NCI-H524 (cell line): ENCODE measurements at places on chromosomes 3 and 15.

GRCh38 chr3:46942076-46942475 is 34.5 kb downstream of the CCDC12 start:
- DNase-seq = no peak

GRCh38 chr15:49734831-49735508 is 114.1 kb downstream of the DTWD1 start:
- DNase-seq = peak; percentile 98

DNA sequence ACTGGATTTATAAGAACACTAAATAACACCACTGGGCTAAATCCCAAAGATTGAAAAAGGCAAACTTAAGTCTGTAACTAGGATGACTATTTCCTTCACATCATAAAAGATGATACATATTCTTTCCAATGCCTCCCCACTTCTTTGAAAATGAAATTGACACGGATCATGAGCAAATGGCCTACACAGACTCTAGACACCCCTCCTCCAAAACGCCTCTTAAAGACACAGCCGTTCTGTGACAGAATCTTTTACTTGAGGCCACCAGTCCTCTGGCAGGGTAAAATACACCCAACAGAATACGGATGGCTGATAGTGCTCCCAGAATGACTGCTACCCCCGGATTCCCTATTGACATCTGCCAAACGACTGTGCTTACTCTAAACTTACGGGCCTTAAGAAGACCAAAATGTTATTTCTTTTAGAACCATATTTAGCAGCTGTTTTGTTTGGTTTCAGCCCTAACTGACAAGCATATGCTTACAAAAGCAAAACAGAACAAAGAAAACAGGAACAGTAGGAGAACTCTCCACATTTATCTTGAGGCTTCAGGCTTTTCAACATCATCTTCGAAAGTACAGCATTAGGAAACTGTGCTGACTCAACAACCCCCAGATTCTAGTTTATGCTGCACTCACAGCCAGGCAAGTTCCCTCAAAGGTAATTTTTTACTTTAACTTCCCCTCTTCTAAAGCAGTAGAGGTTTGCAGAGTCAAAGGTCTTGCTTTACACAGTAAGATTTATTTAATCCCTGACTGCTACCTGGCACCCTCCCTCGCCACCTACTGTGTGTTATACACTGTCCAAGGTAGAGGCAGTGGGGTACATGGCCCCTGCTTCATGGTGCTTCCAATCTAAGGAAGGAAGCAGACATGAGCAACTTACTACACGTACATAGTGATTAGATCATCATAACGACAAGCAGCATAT is 84.3 kb downstream of the TNIK start:
- peak; percentile 28 for DNase-seq

- DNase-seq = peak; percentile 39
Observed at GRCh38 chr3:188179006-188179966, 25.3 kb downstream of the LPP start.

- DNase-seq = no peak
Observed at GRCh38 chr15:73686781-73687256, 2.6 kb downstream of the CD276 start.

- DNase-seq = no peak
Observed at GRCh38 chr15:79689030-79689429, 207.8 kb downstream of the MTHFS start.

GRCh38 chr3:126061301-126062032 is 22.5 kb downstream of the SLC41A3 start:
- no peak for DNase-seq

DNA sequence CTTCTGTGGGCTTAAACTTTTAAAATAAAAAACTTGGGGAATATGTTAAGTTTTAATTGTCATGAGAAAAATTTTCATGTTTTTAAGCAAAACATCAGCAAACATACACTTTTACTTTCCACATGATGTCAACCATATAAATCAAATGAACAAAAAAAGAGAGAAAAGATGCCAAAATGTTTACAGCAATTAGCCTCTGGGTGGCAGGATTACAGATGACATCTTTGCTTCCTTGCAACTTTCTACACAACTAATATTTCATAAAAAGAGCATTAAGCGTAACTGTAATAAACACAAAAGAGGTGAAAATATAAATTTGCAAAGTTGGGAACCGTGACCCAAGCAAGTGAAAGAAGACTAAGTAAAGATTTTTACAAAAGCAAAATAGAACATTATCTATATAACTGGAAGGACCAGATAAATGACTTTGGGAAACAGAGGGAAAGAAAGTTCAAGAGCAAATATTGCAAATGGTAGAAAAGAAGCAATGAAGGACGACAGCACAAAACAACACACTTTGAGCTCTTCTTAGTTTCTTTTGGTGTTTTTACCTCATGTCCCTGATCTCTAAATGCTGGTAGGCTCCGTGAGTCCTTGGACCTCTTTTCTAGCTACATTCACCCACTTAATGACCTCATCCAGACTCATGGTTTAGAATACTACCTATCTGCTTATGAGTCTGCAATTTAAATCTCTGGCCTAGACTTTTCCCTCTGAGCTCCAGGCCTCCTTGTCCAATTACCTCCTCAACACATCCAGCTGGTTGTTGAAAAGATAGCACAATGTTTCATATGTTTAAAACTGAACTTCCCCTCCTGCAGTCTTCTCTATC is 9.4 kb downstream of the TP53BP1 start:
- DNase-seq = peak; percentile 9

- peak; percentile 74 for DNase-seq
Observed at GRCh38 chr3:10299679-10300078, 6.9 kb upstream of the GHRL start.

GRCh38 chr15:61275901-61276300 is 46.8 kb upstream of the RORA start:
- DNase-seq = peak; percentile 96

- no peak for DNase-seq
Observed at GRCh38 chr15:100558771-100559254, 30.1 kb upstream of the CERS3 start.

DNA sequence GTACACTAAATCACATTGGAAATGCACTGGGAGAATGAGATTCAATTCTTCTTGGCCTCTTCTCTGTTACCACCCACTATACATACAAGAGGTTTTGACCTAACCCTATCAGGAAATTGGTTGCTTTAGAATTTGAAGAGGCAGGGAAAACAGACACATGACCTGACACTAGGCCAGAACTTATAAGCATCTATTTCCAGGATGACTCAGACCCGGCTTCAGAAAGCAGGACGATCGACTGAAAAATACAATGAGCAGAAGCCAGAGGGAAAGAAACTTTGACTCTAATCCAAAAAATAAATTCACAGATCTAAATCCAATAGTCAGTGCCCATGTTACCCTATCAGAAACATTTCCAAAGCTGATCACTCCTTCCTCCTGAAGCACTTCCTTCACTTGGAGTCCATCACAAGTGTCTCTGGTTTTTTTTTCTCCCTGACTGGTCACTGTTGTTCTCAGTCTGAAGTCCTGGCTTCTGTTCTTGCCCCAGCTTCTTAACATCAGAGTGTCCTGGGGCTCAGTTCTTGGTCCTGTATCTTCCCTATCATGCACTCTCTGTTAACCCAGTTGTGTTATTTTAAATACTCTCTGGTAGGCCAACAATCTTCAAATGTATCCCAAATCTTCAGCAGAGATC is 133.6 kb downstream of the P2RY1 start:
- no peak for DNase-seq

GRCh38 chr3:30779686-30780287 is 114.7 kb downstream of the GADL1 start:
- peak; percentile 13 for DNase-seq

- DNase-seq = no peak
Observed at GRCh38 chr3:111863942-111864694, 5.1 kb downstream of the PHLDB2 start.

DNA sequence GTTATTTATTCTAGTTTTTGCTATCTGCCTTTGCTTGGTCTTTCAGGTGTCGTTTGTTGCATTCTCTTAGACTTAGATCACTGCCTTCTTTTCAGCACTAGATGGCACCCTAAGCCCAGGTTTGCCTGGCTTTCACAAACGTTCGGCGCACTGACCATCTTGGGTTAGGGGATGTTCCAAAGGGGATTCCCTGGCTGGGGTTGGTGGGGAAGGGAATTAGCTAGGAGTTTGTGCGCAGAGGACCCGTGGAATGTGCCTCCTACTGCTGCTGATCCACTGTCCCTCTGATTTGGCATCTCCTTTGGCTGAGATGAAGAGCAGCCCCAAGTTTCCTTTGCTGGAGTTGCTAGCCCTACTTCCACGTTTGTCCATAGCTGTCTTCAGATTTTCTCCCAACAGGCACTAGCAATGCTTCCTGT is 33.9 kb downstream of the PFN2 start:
- peak; percentile 6 for DNase-seq

DNA sequence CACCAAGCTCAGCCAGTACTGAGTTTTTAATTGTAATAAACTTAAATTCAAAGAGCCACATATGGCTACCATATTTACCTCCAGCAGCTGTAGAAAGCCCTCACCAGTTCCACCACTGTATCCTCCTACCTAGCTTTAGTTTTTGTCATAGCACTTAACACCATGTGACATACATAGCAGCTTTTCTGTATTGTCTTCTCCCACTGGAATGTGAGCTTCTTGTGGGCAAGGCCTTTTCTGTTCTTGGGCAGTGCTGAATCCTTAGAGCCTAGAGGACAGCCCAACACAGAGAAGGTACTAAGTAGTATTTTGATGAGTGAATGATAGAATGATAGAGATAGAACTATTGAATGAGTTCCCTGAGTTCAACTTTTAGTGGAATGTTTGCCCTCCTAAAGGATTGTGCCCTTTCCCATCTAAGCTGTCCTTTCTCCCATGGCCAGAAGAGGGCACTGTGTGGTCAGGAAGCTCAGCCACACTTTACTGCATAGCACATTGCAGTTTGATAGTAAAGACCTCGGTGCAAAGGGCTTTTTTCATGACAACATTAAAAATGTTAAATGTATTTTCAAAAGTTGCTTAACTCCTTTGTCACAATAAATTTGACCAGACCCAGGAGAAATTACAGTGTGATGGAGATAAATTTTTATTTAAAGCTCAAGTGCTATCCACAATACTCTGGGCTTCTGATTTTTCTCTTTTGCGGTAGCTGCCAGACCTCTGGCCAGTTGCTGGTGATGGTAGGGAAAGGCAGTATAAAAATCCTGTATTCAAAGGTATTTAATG is 115.8 kb downstream of the GHSR start:
- peak; percentile 67 for DNase-seq

GRCh38 chr3:133924041-133924440 is 28.4 kb upstream of the RAB6B start:
- DNase-seq = no peak

DNA sequence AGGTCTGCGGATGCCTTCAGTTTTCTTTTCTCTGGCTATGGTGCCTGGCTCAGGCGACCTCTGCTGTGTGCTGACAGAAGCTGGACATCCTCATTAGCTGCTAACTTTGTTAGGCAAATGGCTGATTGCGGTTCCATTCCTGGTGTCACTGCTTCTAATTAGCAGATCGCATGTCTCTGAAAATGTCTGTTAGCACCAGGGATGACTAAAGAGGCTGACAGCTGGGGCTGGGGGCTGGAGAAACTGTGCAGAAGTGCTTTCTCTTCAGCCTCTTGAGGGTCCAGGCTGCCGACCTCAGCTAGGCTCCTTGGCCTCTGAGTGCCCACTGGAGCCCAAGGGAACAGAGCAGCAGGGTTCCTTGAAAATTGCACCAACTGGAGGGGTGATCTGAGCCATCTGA is 39.3 kb downstream of the CHCHD6 start:
- peak; percentile 50 for DNase-seq

- no peak for DNase-seq
Observed at GRCh38 chr15:89674526-89674925, 4.6 kb downstream of the PLIN1 start.

DNA sequence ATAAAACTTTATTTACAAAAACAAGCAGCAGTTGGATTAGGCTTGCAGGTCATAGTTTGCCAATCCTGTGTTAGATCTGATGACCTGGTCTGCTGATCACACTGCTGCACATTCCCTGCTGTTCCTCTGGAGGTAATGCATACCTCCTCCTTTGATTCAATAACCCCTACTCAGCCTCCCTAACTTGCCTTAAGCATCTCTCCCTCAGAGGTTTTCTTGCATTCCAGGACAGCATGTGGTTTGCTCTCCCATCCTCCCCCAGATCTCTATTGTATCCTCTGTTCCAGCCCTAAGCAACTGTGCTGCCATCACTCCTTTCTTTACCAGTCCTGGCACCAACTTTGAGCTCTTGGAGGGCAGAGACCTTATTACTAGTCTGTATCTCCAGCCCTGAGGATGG is 63.4 kb downstream of the CACNA2D3 start:
- no peak for DNase-seq

GRCh38 chr15:58381697-58382096 is 50.1 kb upstream of the LIPC start:
- no peak for DNase-seq

DNA sequence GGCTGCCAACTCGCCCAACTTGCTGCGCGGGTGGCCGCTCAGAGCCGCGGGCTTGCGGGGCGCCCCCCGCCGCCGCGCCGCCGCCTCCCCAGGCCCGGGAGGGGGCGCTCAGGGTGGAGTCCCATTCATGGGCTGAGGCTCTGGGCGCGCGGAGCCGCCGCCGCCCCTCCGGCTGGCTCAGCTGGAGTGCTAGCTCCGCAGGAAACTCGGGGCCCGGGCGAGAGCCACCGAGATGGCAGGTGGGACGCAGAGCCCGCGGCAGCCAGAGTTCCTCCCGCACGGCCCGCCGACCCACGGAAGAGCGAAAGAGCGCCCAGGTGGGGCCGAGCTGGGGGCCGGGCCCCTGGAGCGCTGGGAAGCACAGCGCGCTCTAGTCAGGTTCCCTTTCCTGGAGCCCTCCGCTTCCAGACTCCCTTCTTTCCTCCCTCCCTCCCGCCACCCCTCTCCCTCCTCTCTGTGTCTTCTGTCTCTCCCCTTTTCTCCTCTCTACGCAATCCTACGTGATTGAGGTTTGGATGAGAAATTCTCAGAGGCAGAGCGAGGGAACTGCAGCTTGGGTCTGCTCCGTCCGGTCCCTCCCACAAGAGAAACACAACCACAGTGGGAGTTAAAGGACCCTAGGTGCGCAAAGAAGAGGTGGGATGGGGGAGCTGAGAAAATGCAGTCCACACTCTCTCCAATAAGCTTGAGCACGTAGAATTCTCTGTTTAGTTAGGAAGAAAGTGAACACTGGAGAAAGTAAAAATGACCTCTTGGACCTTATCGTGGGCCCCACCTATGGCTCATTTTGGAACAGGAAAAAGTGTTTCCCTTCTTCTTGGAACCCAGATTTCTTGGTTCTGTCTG is 317.3 kb downstream of the FGF12 start:
- DNase-seq = peak; percentile 59

GRCh38 chr15:65344214-65344913 is 33.4 kb downstream of the IGDCC3 start:
- no peak for DNase-seq

GRCh38 chr3:126780666-126781065 is 76.6 kb downstream of the CHCHD6 start:
- DNase-seq = no peak

DNA sequence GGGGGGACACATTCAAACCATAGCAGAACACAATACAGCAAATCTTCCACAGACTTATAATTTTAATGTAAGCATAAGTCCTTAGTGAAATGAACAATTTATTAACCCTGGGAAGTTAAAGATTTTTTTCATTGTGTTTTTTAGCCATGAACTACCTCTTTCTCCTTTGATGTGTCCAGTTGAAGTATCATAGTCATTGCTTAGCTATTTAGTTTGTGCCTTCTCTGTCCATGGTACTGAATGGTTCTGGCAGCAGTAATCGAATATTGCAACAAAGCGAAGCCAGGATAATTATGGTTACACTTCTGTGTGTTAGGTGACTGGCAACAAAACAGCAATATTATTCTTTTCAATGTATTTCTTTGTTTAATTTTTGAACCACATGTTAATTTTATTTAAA is 403.0 kb upstream of the ONECUT1 start:
- DNase-seq = no peak
